Activated T-helper 2 cell treated with anti-CD3 and anti-CD28 coated beads, Interferon-gamma antibody, Interleukin-2, Interleukin-4, amounts not matched to agents 10 μg/mL and 5 μg/mL and 100 μg/mL, durations not matched to agents 14 hours and 24 hours and 36 hours (primary cell): ENCODE measurements at places on chromosomes 1 and 21.

DNA sequence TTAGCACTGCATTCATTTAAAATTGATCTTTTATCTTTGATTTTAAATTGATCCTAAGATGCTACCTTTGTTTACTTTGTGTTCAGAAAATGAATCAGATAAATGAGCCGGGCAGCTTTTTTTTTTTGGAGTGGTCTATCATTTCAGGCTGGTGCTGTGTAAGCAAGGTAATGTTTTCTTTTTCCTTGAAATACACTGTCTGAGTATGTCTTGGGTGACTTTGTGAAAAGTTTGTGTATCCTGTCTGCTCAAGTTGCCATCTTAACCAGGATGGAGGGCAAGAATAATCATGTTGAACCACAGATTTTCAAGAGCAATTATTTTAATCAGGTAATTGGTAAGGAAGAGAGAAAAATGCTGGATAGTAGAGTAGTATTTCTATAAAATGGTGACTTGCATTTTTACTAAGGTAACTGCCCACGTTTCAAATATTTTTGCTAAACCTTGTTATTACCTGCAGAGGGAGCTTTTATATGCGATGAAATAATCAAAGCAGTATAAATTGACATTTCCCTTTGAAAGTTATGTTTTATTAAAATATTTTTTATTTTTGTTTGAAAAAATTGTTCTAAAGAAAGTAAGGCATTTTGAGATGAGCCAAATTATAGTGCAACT lies 11.1 kb downstream of the ADGRL2 start:
- DNase-seq, result no peak

GRCh38 chr1:103517380-103518047 lies 8.0 kb upstream of the RNPC3 start:
- DNase-seq, result no peak

- DNase-seq, result no peak
Measured at GRCh38 chr1:29563571-29563970, 327.2 kb downstream of the PTPRU start.

DNA sequence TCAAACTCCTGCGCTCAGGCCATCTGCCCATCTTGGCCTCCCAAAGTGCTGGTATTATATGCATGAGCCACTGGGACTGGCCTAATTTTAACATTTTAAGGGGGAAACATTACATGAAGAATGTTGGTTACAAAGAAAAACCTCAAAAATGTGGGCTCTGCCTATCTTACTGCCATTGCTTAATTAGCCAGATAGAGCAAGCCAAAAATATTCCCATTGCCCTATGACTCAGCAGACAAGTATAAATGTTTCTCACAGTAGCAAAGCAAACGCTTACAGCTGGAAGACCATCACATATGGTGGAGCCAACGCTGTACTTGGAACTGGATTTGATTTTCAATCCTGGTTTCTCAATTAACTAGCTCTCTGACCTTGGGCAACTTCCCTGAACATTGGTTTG lies 502.0 kb downstream of the SMYD3 start:
- DNase-seq, result no peak

GRCh38 chr1:2210786-2211185 lies 16.2 kb upstream of the FAAP20 start:
- no peak for DNase-seq

DNA sequence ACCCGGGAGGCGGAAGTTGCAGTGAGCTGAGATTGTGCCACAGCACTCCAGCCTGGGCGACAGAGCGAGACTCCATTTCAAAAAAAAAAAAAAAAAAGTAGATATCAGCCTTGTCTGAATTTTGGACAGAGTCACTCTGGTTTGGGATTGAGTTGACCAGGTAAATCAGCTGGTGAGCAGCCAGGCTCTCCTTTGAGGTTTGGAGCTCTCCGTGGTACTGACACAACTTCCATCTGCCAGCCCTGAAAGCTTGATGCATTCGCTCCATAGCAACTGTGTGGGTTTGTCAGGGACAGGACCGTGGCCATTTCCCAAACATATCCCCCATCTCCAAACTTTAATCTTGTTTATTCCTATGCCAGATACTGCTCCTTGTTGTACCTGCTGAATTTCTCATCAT lies 155.2 kb downstream of the DMRTA2 start:
- DNase-seq, result no peak

DNA sequence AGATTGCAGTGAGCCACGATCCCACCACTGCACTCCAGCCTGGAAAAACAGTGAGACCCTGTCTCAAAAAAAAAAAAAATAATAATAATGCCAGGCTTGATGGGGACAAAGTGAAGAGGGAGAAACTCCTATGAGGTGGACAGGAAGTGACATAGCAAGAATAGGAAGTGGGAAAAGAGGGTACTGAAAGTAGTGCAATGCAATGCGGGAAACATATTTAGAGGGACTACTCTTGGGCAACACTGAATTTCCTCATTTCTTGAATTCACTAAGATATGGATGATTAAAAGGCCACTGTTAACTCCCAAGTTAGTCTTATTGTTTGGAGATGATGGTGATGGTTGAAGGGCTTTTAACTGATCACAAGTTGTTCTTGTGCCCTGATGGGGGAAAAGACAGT lies 21.6 kb upstream of the KCNA2 start:
- no peak for DNase-seq

DNA sequence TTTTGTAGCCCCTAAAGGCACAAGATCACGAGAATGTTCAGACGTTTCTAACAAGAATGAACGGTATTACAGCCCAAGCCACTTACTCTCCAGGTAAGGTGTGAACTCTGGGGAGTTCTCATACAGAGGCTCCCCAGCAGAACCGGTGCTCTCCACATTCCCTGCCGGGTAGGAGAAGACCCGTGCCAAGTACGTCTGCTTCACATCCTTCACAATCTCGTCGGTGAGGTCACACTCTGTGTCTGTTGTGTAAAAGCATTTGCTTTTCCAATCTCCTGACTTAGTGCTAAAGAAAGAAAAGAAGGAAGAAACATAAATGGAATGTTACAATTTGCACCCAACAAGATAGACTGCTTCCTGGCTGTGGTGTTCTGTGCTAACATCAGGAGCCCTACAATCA lies 5.7 kb downstream of the F3 start:
- DNase-seq, result no peak

GRCh38 chr1:201350884-201351283 lies 26.6 kb downstream of the TNNT2 start:
- DNase-seq, result no peak

GRCh38 chr1:20936621-20937020 lies 149.5 kb upstream of the HP1BP3 start:
- no peak for DNase-seq

DNA sequence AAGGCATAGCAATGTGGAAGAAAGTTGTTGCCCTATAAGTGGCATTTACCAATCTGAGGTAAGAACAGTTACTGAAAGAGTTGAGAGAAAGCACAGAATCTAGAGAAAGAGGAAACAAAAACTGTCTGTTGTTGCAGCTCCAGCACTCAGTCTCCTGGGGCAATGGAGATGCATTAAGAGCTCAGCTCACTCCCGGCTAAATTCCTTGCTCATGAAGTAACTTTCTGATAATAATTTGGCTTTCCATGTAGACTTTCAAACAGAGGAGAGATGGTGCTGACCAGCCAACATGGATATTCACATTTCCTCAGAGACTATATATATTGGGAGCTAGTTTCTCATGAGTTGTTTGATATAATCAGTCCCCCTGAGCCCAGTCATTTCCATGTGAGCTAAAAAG lies 135.3 kb downstream of the GDAP2 start:
- no peak for DNase-seq

GRCh38 chr1:57887964-57888491 lies 464.2 kb upstream of the DAB1 start:
- DNase-seq, result no peak

- DNase-seq, result no peak
Measured at GRCh38 chr1:230170153-230170547, 103.1 kb downstream of the GALNT2 start.

DNA sequence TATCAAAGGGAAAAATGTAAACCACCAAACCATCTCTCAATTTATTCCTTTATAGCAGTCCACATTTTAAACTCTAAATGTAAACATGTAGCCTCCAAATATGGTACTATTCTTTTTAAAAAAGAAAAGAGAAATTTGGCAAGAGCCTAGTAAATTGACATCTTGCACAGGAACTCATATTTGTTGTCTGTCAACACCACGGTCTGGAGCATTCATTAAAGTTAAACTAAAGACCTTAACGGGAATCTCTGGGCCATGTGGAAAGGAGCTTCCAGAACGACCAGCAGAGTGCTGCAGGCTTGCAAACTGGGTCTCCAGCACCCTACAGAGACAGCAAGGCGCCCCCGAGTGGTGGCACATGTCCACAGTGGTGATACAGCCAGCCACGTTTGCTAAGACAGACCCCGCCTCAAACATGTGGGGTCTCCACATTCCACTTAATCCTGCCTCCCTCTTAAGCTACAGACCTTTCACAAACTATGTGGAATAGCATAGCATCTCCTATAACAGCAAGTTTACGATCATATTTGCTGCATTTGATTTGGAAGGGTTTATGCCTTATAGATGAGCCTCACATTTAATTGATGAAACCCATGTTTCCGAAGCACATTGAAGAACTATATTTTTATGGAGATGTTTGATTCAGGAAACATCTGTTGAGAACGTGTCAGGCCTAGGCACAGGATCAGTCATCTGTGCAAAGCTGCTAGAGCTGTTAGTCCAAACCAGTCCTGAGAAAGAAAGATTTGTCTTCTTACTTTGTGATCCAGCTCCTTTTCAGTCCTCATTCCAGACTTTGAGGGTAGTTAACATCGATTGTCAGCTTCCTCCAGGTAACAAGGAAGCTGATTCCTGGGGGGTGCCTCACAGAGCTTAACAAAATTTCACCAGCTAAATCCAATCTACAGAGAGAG lies 96.4 kb upstream of the BACE2 start:
- DNase-seq, result no peak
